Muscle of arm (tissue), 14 donors: ENCODE measurements at places on chromosomes 6 and 20. TPM values are rescaled to one million over a fixed set of nuclear protein-coding genes. Genes with fewer than 3 reads are reported as not detected.

The SLC22A16 gene
- 0.51 TPM for polyA plus RNA-seq

The ALDH5A1 gene
- 7.8 TPM for polyA plus RNA-seq

The TAF8 gene
- polyA plus RNA-seq: 16.5 TPM

GRCh38 chr6:30895343-30895742 is 11.0 kb downstream of the DDR1 start:
- no peak for DNase-seq

DNA sequence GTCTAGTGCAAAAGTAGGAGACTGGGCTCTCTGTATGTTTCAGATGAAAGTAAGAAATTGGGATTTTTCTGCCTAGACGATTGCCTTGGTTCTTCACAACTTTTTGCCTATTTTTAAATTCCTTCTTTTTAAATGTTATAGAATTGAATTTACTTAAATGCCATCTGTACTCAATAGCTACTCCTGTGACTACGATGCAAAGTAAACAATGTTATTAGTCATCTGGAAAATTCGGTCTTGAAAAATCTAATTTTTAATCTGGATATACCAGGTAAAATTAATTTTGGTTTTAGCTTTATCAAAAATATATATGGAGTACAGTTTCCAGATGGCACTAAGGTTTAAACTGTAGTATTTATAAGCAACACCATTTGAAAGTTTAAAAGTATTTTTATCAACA is 472.2 kb downstream of the UTRN start:
- DNase-seq: no peak

DNA sequence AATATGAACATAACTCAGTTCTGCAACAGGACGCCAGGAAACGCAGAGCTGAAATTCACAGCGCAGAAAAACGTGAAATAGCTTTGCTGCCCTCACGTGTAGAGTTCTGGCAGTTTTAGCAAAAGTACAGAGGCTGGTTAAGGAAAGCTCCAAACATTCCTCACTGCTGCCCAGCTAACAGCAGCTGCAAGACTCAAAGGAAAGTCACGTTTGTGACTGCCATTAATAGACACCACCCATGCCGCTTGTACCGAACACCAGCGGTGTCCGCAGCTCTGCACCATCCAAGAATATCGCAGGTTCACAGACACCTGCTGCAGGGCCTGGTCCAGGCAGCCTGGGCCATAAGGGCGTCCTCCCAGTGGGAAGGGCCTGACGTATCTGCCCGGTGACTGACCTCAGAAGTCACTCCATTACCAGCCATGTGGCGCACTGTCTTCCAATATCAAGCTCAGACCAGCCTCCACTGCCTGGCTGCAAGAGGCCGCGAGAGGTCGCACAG is 61.4 kb downstream of the WDR27 start:
- DNase-seq: peak; percentile 65
